ENCODE measurements at places on chromosomes 2 and 18.

DNA sequence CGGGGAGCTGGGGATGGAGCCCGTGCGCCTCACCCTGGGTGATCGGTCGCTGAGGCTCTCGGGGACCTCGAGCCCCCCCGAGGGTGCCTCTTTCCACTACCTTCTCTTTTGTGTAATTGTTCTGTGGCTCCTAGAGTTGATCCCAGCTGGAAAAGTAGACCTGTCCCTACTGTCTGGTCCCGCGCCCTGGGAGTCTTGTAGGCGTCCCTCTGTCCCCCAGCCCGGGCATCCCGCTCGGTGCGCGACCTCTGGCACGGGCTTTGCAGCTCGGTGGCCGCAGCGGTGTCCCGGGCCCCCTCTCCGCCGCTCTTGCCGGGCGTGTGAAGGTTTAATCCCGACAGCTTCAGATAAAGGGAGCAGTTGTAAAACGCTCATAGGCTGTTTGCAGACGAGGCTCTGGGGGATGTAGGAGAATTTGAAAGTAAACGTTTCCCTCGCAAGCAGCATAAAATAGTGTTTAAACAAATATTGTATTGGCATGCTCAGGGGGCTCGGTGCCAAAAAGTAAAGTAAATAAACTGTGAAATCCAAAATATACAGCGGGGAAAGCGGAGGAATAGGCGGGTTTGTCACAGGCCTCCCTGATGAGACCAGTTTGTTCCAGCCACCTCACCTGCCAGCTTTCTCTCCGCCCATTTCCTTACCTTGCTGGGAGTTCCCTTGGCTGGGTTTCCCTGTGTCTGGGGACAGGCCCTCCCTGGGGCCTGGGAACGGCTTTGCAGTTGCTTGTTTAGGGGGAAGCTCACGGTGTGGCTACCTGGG lies 1.9 kb downstream of the GLI2 start:
- DNase-seq: no peak

DNA sequence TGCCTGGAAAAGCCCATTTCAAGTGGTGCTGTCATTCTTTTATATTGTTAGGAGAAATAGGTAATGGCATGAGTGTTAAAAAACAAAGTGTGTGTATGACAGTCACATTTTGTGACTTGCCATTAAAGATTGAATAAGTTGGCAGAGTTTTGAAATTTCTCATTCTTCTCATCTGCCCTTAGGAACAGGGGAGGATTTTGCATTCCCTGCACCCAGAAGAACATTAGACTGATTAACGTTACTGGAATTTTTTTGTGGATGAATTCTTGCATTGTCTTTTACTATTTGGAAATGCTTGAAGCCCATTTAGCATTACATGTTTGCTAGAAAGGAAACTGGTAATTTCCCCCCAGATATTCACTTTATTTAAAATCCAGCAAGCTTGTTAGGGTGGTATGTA lies 162.2 kb downstream of the BABAM2 start:
- no peak for DNase-seq

DNA sequence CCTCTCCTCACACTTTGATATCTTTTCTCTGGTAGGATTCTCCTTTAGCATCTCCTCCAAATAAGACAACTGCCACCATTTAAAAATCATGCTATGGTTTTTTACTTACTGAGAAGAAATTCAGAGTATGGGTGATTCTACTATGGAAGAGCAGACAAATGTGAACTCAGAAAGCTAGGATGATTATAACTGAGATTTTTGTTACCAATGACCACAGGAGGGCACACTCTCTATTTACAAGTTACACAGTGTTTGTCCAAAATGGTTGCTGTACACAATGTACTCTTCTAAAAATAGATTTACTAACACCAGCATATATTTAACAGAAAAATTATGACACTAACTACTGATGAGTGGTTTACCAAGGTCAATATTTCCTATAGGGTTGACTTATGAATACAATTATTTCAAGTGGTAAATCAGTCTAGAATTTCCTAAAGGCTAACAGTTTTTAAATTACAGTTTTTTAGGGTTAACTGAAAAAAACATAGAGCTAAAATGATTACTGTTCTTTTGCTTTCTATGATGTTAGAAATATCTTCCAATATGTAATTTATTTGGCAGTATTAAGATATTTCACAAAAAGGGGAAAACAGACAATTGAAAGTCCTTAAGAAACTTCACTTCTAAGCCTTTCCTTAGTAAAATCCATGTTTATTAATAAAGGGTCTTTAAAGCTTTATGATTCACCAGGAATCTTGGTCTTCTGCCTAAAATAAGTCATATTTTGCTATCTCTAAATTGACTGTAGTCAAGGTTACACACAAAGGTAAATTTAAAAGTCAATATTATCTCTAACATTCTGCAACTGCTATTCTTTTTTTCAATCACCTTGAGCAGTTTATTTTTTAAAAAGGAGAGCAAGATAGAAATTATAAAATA lies 57.2 kb downstream of the MAP4K3 start:
- DNase-seq: peak; percentile 44

GRCh38 chr2:224039080-224039769 lies at the start of gene SERPINE2:
Gene SERPINE2 (minus strand): TSS chr2:224039286. CDS start chr2:224001900, 37,386 bp downstream.
- no peak for DNase-seq

GRCh38 chr2:43340066-43340465 lies 113.7 kb upstream of the ZFP36L2 start:
- DNase-seq: no peak

- peak; percentile 21 for DNase-seq
Measured at GRCh38 chr18:47772374-47773248, 157.8 kb downstream of the SMAD2 start.

- no peak for DNase-seq
Measured at GRCh38 chr2:147150241-147150635, 694.6 kb upstream of the ACVR2A start.
